CD4-positive, alpha-beta T cell (primary cell): ENCODE measurements at places on chromosomes 3 and 15.
A peak's percentile ranks its signal among the peaks of the same experiment; 100 is the strongest.

DNA sequence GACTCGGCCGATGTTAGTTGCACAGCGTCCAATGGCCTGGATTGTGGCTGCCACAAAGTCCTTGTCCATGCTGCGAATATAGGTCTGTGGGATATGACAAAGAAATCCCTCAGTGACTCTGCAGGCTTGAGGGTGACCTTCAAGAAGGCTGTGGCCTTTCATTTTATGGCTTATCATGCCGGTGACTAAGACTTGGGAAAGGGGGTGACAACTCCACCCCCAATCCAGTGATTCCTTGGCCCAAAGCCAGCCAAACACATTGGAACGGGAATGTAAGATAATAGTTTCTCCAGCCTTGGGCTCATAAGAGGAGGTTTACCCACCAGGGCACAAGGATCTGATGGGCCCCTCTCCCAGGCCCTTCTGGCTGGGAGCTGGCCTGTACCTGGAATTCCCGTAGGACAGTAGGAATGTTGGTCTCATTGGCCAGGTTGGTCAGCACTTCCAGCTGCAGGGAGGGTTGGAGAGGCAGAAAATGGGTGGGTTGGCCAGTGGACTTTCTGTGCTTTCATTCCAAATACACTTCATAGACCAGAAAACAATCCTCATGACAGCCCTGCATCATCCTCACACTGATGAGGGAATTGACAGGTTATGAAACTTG, 30.7 kb upstream of the CPEB1 start:
- no peak for DNase-seq

GRCh38 chr3:13537909-13538296, 11.0 kb upstream of the FBLN2 start:
- DNase-seq = no peak

DNA sequence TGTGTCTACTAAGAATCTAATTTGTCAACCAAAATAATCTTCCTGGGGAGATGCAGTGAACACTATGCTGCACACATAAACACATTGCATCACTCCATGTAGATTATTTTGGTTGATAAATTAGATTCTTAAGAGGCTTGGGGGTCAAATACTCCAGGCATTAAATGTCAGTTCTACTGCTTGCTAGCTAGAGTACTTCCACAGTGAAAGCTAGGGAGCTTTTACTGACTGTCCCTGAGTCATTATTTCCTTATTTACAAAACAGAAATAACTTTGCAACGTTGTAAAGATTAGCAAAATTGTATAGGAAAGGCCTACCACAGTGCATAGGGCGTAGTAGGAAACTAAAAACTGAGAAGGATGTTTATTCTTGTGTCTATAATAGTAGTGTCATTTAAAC, 12.9 kb upstream of the TMC3 start:
- DNase-seq = no peak

DNA sequence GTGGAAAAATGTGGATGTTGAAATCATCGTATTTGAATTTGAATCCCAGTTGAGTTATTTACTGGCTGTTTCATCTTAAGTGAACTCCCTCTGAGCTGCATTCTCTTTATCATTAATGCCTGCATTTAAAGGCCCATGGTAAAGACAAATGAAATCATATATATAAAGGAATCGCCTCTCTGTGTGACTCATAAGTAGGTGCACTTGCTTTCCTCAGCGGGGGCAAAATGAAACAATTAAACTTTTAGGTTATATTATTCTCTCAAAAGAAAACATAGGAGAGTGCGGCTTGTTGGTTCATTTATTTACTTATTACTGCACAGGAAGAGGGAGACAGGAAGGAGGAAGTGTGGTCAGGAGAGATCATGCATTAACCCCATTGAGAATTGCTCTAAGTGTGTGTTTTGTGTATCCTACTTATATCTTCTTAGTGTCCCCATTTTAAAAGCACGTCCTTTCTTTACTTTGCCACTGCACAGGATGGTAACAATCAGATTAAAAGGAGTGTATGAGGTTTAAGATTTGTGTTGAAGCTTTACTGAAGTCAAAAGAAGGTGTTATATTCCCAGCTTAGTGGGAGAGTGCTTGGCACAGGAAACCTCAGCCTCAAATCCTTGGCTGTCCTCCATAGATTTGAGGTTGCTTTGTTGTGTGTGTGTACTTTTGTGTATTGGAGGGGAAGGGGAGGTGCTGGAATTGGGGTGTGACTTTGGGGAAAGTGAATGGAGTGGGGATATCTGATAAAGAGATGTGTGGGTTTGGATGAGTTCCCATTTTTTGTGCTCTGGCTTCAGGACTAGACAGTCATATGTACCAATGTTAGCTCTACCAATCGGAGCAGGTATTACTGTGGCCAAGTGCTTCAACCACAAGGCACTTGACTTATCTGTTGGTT, 595.8 kb upstream of the NR2F2 start:
- no peak for DNase-seq

DNA sequence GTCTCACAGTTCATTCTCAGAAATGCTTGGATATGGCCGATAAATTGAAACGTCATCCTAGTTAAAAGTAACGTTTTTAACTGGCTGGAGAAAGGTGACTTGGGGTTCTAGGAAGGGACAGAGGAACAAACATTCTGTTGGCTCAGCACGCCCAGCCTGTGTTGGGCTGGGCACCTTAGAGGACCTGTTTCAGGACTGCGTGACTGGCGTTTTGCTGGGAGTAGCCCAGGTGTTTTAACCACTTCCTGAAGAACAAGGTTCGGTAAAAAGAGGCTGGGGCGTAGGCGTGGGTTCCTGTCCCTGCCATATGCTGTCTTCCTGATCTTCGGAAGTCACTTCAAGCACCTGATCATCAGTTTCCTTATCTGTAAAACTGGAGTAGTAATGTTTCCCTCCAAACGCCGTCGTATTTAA, 1.1 kb upstream of the TLNRD1 start:
- peak; percentile 27 for DNase-seq

DNA sequence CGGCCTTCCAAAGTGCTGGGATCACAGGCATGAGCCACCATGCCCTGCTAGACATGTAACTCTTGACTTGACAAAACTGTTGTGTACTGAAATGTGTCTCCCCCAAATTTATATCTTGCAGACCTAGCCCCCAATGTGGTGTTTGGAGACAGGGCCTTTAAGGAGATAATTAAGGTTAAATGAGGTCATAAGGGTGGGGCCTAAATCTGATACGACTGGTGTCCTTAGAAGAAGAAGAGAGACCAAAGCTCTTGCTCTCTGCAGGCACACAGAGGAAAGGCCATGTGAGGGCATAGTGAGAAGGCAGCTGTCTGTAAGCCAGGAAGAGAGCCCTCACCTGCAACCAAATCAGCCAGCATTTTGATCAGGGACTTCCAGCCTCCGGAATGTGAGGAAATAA, 361.3 kb downstream of the SV2B start:
- DNase-seq = no peak

- no peak for DNase-seq
Measured at GRCh38 chr15:82931221-82931620, 21.3 kb downstream of the HOMER2 start.

GRCh38 chr15:78073046-78073787, 4.3 kb downstream of the TBC1D2B start:
- DNase-seq = no peak

DNA sequence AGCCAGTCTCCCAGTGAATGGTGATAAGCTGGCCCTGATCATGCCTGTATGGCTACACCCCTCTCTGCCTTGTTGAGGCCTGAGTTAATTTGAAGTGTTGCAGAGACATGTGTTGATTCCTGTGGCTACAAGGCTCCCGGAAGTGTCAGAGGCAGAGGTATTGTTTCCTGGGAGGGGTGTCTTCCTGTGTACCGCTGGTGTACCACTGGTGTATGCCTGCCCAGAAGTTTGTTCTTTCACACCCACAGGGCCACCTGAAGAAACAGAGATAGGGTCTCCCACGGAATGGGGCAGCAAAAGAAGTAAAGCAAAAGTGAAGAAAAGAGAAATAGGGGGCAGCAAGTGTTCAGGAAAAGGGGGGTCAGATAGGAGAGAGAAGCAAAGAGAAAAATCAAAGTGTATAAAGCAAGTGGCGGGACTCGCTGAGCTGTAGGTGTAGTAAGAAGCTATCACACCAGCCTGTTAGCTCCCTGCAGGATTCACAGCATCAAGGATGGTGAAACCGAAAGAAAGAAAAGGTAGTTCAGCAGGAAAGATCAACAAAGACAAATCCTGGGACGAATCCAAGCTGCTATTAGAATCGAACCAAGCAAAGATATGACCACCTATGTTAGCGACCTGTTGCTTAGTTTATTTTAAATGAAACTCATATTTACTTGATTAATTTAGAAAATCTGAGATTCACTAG, 36.6 kb upstream of the CD47 start:
- DNase-seq = peak; percentile 64

DNA sequence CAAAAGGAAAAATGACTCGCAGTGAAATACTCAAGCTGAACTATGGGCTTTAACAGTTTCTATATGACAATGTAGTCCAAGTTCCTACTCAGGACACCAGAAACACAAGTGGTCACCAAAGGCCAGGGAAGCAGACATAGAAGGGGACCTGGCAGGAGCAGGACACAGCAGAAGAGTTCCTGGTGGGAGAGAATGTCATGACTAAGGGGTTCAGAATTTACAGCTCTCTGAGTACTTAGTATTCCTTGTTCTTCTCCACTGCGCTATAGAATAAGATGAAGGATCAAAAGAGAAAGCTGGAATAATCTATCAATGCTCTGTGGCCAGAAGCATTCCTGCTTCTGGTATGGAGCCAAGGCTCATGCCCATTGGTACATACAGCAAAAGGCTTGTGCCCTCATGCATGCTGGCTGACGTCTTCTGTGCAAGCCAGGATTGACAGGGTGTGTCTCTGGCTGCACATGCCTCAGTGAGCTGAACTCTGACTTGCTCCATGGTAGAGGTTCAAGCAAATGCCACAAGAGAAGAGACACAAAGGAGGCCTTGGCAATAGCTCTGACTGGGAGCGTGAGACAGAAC, 128.7 kb upstream of the SLC2A2 start:
- no peak for DNase-seq

- no peak for DNase-seq
Measured at GRCh38 chr3:115670911-115671310, 47.6 kb downstream of the GAP43 start.

DNA sequence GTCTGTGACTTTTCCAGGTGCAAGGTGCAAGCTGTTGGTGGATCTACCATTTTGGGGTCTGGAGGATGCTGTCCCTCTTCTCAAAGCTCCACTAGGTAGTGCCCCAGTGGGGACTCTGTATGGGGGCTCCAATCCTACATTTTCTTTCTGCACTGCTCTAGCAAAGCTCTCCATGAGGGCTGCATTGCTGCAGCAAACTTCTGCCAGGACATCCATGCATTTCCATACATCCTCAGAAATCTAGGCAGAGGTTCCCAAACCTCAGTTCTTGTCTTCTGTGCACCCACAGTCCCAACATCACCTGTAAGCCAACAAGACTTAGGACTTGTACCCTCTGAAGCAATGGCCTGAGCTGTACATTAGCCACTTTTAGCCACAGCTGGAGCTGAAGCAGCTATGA, 694.5 kb upstream of the BCHE start:
- DNase-seq = no peak

DNA sequence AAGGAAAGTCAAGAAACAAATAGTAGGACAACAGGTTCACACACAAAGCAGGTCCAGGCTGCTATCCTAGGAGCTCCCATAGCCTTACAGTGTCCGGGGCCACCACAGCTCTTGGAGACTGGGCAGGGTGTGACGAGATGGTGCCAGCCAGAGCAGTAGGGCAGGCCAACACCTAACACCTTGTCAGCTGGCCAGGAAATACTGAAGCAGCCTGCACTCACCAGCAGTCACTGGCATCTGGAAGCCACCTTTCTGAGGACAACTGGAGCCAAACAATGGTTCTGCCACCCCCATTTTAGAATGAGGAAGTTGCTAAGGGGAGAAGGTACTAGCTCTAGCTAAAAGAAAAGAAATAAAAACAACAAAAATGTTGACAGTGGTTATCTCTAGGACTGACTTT, 47.2 kb downstream of the CCDC12 start:
- DNase-seq = no peak

GRCh38 chr3:17399586-17399985, 342.8 kb downstream of the TBC1D5 start:
- DNase-seq = no peak

DNA sequence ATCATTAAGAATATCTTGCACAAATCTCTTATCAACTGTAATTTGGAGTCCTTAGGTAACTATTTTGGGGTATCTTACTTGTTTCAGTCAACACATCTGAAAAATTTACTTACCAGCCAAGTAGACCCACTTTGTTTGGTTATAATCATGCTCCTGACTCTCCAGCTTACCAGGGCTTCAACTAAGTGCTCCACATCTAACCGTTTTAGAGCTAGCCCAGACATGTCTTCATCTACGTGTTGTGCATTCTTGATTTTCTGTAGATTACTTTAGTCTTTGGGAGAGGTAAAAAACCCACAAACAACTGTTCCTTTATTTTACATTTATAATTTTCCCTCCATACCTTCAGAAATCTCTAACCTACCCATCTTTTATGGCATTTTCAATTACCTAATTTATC, 17.2 kb downstream of the EAF2 start:
- DNase-seq = no peak

DNA sequence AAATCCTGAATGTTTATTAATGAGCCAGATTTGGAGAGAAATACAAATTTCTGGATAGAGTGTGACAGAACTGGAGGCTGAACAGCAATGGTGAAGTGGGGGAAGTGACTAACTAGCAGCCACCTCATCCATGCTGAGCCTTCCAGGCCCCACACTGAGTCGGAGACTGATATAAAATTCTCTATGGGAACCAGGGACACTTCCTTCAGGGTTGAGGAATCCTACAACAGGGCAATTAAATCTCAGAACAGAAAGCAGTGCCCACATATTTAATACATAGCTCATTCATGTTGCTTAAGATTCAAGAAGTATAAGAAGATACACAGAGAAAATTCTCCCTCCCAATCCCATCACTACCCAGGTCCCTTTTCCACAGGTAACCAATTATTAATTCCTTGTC, 49.3 kb downstream of the HACD2 start:
- no peak for DNase-seq

DNA sequence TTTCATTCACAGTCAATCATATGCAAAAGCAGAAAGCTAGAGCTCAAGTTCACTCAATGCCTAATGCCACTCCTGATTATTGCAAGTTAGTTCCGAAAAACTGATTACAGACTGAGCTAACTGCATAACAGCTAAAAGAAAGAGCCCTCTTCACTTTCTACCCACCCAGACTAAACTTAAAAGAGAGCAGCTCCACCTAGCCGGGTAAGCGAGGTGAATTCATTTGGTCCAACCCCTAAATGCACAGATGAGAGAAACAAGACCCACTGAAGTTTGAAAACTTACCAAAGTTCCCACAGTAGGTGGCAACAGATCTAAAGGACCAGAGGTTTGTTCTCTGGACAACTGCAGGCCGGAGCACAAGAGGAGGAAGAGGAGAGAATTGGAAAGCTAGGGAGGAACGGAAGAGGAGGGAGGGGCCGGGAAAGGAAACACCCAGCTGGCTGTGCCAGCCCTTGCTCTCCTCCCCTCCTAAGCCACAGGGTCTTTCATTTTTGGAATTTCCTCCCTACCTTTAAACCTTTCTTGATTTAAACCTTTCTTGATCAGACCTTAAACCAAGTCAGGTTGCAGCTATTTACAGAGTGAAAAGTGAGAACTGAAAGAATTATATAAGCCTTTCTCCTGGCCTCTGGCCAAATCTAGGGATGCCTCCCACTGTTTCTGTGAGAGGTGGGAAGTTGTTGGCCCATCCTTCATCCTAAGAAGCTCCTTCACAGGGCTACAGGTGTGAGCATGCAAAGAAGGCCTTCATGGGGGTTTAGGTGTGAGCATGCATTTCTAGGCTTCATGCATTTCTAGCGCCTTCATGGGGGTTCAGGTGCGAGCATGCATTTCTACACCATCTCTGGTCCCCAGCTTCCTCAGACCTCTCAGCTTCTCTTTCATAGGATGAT, 114.7 kb upstream of the LMOD3 start:
- peak; percentile 22 for DNase-seq
